ENCODE measurements at places on chromosomes 5 and 9. TPM values are rescaled to one million over a fixed set of nuclear protein-coding genes. Genes with fewer than 3 reads are reported as not detected.

GRCh38 chr9:75130621-75131230, 42.4 kb downstream of the OSTF1 start:
- no peaks in the 10 kb centered on the region for H3K36me3 ChIP-seq
- DNase-seq: no peak
- no peak overlapping the region for H3K27ac ChIP-seq

DNA sequence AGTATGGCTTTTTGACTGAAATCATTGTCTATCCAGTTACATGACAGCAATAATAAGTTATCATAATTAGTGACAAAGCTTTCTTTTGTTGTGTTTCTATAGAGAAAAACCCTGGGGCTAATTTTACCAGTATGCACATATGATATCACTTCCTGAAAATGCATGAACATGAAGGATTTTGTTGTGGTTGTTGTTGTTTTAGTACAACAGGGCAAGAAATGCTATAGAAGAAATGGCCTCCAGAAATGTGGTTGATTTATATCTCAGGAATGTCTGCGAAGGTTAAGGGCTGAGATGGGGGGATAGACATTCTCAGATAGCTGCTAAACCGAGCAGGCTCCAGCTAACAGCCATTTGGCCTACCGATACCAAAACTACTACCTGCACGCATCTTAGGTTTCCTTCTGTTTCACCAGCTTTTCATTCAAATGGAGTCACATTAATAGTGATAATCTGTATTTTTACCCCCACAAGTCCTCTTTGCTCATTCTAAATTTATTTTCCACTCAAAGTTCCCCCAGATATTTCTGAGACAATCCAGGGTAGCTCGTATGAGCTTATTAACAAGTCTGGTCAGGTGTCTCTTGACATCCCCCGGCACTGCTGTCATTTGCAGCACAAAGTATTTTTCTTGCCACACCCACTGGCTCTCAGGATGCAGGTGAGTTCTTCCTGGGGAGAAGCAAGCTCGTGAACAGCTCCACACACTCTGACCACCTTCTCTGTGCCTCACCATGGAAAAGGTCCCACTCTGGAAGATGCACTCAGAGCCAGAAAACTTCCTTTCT, 232.4 kb upstream of the GAS1 start:
- no peak overlapping the region for H3K27ac ChIP-seq
- H3K27me3 ChIP-seq: no peaks in the 10 kb centered on the region
- DNase-seq: no peak

GRCh38 chr9:110135846-110136245, 72.1 kb downstream of the C9orf152 start:
- H3K4me3 ChIP-seq: no peak overlapping the region
- H3K27ac ChIP-seq: no peak overlapping the region
- H3K4me1 ChIP-seq: no peaks in the 10 kb centered on the region
- no peaks in the 10 kb centered on the region for H3K27me3 ChIP-seq
- DNase-seq: no peak
- no peaks in the 10 kb centered on the region for H3K36me3 ChIP-seq

GRCh38 chr5:164020116-164020515, 514.7 kb downstream of the MAT2B start:
- no peak overlapping the region for H3K27ac ChIP-seq
- no peaks in the 10 kb centered on the region for H3K27me3 ChIP-seq
- DNase-seq: no peak
- no peaks in the 10 kb centered on the region for H3K4me1 ChIP-seq

GRCh38 chr5:141866096-141866495, 12.1 kb downstream of the PCDH1 start:
- H3K36me3 ChIP-seq: no peaks in the 10 kb centered on the region
- no peaks in the 10 kb centered on the region for H3K27me3 ChIP-seq
- DNase-seq: peak; percentile 94
- peaks cover 13% of the 10 kb centered on the region for H3K4me1 ChIP-seq
- H3K27ac ChIP-seq: peak overlapping the region; percentile 45
- no peak overlapping the region for H3K4me3 ChIP-seq

DNA sequence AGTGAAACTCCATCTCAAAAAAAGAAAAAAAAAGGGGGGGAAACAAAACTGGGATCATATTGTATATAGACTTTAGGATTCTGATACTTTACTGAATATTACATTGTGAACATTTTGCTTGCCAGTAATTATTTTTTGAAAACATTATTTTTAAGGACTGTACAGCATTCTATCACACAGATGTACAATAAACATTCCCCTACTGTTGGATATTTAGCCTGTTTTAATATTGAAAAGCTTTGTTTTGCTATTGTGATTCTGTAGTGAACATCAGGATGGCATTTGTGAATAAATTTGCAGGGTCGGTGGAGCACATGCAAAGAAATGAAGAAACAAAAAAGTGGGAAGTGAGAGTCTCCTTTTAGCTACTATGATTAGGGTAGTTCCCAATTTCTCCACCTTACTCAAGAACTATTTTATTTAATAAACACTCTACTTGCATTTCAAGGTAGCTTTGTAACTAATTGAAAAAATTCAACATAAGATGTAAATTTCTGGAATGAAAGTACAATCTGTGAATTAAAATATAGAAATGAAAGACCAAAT, 18.7 kb downstream of the RASGRF2 start:
- H3K36me3 ChIP-seq: no peaks in the 10 kb centered on the region
- no peak overlapping the region for H3K4me3 ChIP-seq
- no peaks in the 10 kb centered on the region for H3K27me3 ChIP-seq
- no peak overlapping the region for H3K27ac ChIP-seq
- no peak for DNase-seq

DNA sequence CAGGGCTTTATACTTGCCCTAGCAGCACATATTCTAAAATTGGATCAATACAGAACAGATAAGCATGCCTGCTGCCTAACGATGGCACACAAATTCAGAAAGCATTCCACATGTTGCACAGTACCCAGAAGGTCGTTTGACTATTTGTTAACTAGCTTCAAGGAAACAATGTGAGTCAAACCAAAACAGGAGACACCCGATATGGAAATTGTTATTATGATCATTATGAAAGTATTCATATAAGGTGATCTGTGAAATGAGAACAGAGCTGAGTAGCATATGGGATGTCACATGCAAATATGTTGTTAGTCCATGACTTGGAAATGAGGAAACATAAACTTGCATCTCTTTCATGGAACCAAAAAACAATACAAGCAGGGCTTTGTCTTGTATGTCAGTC, 56.3 kb upstream of the BICD2 start:
- no peaks in the 10 kb centered on the region for H3K4me1 ChIP-seq
- H3K27ac ChIP-seq: no peak overlapping the region
- H3K36me3 ChIP-seq: no peaks in the 10 kb centered on the region
- no peak for DNase-seq

- no peaks in the 10 kb centered on the region for H3K36me3 ChIP-seq
- H3K27me3 ChIP-seq: no peaks in the 10 kb centered on the region
- H3K27ac ChIP-seq: no peak overlapping the region
Measured at GRCh38 chr9:103533318-103533717, 538.2 kb downstream of the CYLC2 start.

The HEMGN gene
- 43.5 TPM for total RNA-seq

The PCDHA1 gene
- total RNA-seq: 1.7 TPM

The ZNF474 gene
- total RNA-seq: 3.7 TPM

The CDX1 gene
- total RNA-seq: 5.2 TPM
